ENCODE measurements at places on chromosomes 16 and 17.

DNA sequence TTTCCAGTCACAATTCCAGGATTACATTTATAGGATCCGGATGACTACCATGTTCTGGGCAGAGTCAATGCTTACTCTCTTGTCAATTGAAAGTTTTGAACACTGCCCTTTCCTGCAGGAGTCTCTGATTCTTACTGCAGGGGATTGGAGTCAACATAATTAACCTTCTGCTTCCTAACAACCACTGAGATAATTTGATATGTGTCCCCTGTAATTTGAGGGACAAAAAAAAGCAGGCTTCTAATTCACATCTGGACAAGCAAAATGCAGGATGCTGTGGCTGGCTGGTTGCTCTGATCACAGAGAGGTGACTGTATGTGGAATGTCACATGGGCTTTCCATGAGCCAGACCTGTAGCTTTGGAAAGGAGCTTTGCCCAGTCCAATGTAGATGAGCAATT is 54.9 kb downstream of the PMP22 start:
- no peak for DNase-seq

GRCh38 chr17:82776454-82776853 is 24.6 kb downstream of the TBCD start:
- no peak for DNase-seq

DNA sequence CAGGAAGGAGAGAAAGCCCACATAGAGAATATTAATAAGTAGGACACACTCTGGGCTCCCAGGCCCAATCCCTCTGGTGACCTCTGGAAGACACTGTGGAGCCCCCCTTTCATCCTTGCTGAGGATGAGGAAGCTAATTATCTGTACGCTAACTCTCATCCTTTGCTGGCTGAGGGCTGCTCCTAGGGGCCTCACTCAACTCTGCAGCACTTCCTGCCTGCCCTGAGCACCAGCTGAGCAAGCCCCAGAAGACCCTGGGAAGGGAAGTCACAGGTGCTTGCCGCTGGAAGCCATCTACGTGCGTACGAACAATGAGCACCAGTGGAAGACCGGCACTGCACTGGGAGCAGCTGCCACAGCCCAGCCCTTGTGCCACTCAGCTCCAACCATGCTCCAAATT is 145.8 kb upstream of the CDH5 start:
- no peak for DNase-seq

DNA sequence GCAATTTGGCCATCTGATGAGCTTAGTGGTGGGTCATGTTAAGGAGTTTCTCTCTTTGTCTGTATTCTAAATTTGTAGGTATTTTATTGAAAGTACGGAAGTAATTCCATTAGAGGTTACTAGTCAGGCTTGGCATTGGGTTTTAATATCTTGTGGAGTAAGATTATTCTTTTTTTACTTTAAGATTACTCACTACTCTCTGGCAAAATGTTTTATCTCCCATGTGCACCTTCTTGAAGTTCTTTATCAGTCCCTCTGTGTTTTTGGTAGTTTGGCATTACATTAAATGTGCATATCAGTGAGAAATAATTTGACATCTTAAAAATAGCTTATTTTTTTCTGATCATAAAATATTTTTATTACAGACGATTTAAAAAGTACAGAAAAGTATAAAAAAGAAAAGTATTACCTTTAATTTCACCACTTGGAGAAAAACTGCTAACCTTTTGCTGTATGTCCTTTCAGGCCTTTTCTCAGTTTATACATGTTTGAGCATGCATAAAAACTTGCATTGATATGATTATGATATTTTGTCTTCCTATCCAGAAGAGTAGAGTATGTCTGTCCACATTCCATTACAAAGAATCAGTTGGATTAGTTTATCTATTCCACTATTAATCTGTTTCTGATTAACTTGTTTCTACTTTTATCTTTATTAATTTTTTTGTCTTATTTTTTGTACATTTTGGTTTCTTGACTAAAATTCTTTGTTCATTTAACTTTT is 198.3 kb downstream of the SPECC1 start:
- no peak for DNase-seq

- no peak for DNase-seq
Measured at GRCh38 chr17:27299384-27300049, 5.6 kb downstream of the WSB1 start.

- DNase-seq, result no peak
Measured at GRCh38 chr17:56913353-56913866, 439 bp downstream of the TRIM25 start.
